ENCODE measurements at places on chromosomes 4 and X. TPM values are rescaled to one million over a fixed set of nuclear protein-coding genes. Genes with fewer than 3 reads are reported as not detected.
A peak's percentile ranks its signal among the peaks of the same experiment; 100 is the strongest.

- H3K27ac ChIP-seq: no peak overlapping the region
- no peak for DNase-seq
- no peak overlapping the region for H3K4me3 ChIP-seq
- H3K27me3 ChIP-seq: no peaks in the 10 kb centered on the region
- H3K36me3 ChIP-seq: peaks cover 52% of the 10 kb centered on the region
These were observed 31.0 kb downstream of the NSG1 start for GRCh38 chr4:4417886-4418285.

- no peak overlapping the region for H3K4me3 ChIP-seq
- no peaks in the 10 kb centered on the region for H3K27me3 ChIP-seq
- no peak for DNase-seq
- no peaks in the 10 kb centered on the region for H3K4me1 ChIP-seq
These were observed 1137.7 kb upstream of the TENM3 start for GRCh38 chr4:181105487-181105886.

GRCh38 chr4:99640676-99641075 is 17.0 kb downstream of the C4orf54 start:
- H3K36me3 ChIP-seq: no peaks in the 10 kb centered on the region
- H3K4me1 ChIP-seq: peaks cover 3% of the 10 kb centered on the region
- H3K4me3 ChIP-seq: no peak overlapping the region
- no peak overlapping the region for H3K27ac ChIP-seq

- H3K27me3 ChIP-seq: no peaks in the 10 kb centered on the region
- DNase-seq: no peak
- no peak overlapping the region for H3K27ac ChIP-seq
- no peak overlapping the region for H3K4me3 ChIP-seq
- H3K4me1 ChIP-seq: no peaks in the 10 kb centered on the region
- H3K36me3 ChIP-seq: no peaks in the 10 kb centered on the region
These were observed 130.9 kb downstream of the AR start for GRCh38 chrX:67674741-67675140.

- H3K4me3 ChIP-seq: no peak overlapping the region
- H3K27me3 ChIP-seq: no peaks in the 10 kb centered on the region
- H3K36me3 ChIP-seq: no peaks in the 10 kb centered on the region
- DNase-seq: no peak
- H3K27ac ChIP-seq: no peak overlapping the region
- no peaks in the 10 kb centered on the region for H3K4me1 ChIP-seq
These were observed 22.4 kb upstream of the XAGE2 start for GRCh38 chrX:52346174-52347165.

DNA sequence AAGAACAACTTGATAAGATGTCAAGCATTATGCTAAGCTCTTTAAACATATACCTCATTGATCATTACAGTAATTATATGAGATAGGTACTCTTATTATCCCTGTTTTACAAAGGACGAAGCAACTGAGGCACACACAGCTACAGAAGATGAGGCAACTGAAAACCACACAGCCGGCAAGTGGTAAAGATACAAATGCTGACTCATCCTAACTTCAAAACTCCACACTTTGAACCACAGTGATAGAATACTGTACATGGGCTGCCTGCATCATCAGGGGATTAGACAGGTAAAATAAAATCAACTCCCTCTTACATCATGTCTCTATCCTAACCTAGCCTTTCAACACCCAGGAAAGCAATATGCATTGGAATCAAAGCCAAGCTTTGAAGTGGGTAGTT is 47.8 kb downstream of the LHFPL1 start:
- H3K4me3 ChIP-seq: no peak overlapping the region
- no peaks in the 10 kb centered on the region for H3K4me1 ChIP-seq
- no peaks in the 10 kb centered on the region for H3K27me3 ChIP-seq
- no peak for DNase-seq
- H3K27ac ChIP-seq: no peak overlapping the region

GRCh38 chr4:40552536-40552935 is 77.1 kb downstream of the RBM47 start:
- H3K27me3 ChIP-seq: no peaks in the 10 kb centered on the region
- no peaks in the 10 kb centered on the region for H3K36me3 ChIP-seq
- peaks cover 37% of the 10 kb centered on the region for H3K4me1 ChIP-seq
- DNase-seq: no peak

GRCh38 chr4:156456830-156457229 is 503.2 kb upstream of the CTSO start:
- H3K27ac ChIP-seq: no peak overlapping the region
- DNase-seq: no peak
- H3K36me3 ChIP-seq: no peaks in the 10 kb centered on the region
- H3K4me3 ChIP-seq: no peak overlapping the region

DNA sequence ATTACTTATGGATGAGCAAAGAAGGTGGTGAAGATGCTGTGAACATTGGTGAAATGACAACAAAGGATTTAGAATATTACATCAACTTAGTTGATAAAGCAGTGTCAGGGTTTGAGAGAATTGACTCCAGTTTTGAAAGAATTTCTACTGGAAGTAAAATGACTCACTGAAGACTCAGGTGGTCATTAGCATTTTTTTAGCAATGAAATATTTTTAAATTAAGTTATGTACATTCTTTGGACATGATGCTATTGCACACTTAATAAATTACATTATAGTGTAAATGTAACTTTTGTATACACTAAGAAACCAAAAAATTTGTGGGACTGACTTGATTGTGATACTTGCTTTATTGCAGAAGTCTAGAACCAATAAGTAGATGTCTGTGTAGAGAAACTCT is 56.9 kb downstream of the USO1 start:
- no peak for DNase-seq
- peaks cover 84% of the 10 kb centered on the region for H3K36me3 ChIP-seq
- H3K27me3 ChIP-seq: no peaks in the 10 kb centered on the region
- H3K4me1 ChIP-seq: no peaks in the 10 kb centered on the region

DNA sequence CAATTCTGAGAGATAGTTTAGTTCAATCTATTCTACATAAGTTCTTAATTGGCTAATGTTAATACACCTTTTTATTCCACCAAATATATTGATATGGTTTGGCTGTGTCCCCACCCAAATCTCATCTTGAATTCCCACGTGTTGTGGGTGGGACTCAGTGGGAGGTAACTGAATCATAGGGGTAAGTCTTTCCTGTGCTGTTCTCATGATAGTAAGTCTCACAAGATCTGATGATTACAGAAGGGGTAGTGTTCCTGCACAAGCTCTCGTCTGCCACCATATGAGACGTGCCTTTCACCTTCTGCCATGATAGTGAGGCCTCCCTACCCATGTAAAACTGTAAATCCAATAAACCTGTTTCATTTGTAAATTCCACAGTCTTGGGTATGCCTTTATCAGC is 11.3 kb downstream of the PPA2 start:
- DNase-seq: no peak
- H3K27ac ChIP-seq: no peak overlapping the region
- no peaks in the 10 kb centered on the region for H3K27me3 ChIP-seq

DNA sequence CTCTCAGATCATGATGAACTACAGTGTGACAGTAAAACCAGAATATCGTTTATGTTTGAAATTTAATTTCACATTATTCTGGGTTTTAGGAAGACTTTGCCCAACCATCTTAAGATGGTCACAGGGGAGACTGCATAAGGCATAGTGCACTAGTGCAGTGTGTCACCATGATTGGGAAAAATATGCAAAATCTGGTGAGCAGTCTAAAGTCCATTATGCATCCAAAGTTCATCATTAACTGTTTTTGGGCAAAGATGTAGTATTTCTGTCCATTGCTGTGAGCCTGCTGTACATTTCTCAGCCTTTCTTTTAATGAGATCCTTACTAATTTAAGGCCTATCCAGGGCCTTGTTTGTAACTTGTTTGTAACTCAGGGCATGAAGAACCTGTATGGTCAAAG is 11.3 kb upstream of the MFAP3L start:
- H3K4me3 ChIP-seq: no peak overlapping the region
- no peaks in the 10 kb centered on the region for H3K36me3 ChIP-seq
- H3K27me3 ChIP-seq: no peaks in the 10 kb centered on the region
- no peak overlapping the region for H3K27ac ChIP-seq

GRCh38 chr4:110164251-110164650 is 34.2 kb downstream of the ELOVL6 start:
- no peaks in the 10 kb centered on the region for H3K4me1 ChIP-seq
- no peak for DNase-seq
- no peak overlapping the region for H3K4me3 ChIP-seq
- no peaks in the 10 kb centered on the region for H3K27me3 ChIP-seq
- H3K36me3 ChIP-seq: no peaks in the 10 kb centered on the region

DNA sequence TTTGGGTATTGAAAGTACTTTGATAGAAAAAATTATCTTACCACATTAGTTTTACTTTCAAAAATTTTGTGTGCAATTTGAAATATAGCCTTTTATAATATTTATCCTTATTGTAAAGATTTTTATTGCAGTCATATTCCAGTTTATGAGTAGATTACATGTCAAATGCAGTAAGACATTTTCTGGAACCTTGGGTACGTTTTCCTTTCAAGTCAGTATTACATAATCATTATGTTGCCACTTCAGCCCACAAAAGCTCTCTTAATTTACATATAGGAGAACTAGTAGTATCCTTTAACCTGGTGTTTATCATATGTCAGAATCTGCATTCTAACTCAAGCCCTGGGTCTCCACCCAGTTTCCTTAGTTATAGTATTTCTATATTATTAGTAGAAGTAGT is 98.5 kb downstream of the CENPC start:
- H3K27ac ChIP-seq: no peak overlapping the region
- H3K36me3 ChIP-seq: peaks cover 4% of the 10 kb centered on the region
- DNase-seq: no peak
- H3K27me3 ChIP-seq: no peaks in the 10 kb centered on the region
- no peak overlapping the region for H3K4me3 ChIP-seq

DNA sequence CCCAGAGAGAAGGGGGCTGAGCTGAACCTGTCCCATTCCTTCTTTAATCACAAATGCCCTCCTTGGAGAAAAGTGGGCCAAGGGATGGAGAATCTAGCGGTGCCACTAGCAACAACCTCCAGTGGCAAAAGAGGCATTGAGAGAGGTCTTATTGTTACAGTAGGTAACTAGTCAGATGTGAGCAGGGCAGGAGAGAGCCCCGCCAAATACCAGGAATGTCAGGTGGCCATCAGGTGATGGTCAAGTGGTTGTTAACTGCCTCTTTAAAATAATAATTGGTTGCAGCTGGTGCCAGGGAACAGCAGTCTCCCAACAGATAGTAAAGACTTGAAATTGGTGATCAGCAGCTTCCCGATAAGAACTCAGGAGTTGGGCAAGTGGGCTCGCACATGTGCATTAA is 116.1 kb downstream of the EVC2 start:
- no peak overlapping the region for H3K27ac ChIP-seq
- H3K4me1 ChIP-seq: no peaks in the 10 kb centered on the region
- no peak overlapping the region for H3K4me3 ChIP-seq
- DNase-seq: no peak
- no peaks in the 10 kb centered on the region for H3K27me3 ChIP-seq

- peaks cover 17% of the 10 kb centered on the region for H3K4me1 ChIP-seq
- no peak overlapping the region for H3K27ac ChIP-seq
- DNase-seq: peak; percentile 40
- H3K27me3 ChIP-seq: no peaks in the 10 kb centered on the region
- H3K4me3 ChIP-seq: no peak overlapping the region
These were observed 8.7 kb downstream of the ATP5ME start for GRCh38 chr4:665381-665750.

DNA sequence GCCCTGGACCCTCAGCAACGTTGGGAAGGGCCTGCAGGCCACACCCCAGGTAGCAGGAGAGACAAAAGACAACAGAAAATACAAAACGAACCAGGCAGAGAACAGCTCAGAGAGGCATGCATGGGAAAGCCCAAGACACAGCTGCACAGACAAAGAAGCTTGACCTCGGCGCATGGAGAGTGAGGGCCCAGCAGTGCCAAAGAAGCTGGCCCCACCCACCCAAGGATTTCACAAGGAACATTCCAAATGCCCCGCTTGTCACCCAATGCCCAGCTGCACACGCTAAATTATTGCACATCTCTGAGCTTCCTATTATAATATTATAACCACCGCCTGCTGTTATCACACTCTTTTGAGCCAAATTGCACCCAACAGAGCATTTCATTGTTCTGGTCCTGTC is 147.7 kb upstream of the TBL1X start:
- no peak overlapping the region for H3K4me3 ChIP-seq
- no peaks in the 10 kb centered on the region for H3K27me3 ChIP-seq
- no peaks in the 10 kb centered on the region for H3K36me3 ChIP-seq
- peak; percentile 50 for DNase-seq
- no peak overlapping the region for H3K27ac ChIP-seq

Gene GAGE12F
- not detected for total RNA-seq

Gene DNAAF6
- total RNA-seq: 2.0 TPM

Gene SHOX
- not detected for total RNA-seq

Gene MAGIX
- 6.7 TPM for total RNA-seq

Gene P2RY10
- total RNA-seq: 1.2 TPM

Gene HTN1
- total RNA-seq: not detected
